ENCODE measurements at places on chromosomes 11 and 22.

- no peak for DNase-seq
Observed at GRCh38 chr11:76825726-76826396, 34.9 kb upstream of the ACER3 start.

GRCh38 chr11:84837402-84838069 lies 789.6 kb downstream of the DLG2 start:
- DNase-seq = no peak

DNA sequence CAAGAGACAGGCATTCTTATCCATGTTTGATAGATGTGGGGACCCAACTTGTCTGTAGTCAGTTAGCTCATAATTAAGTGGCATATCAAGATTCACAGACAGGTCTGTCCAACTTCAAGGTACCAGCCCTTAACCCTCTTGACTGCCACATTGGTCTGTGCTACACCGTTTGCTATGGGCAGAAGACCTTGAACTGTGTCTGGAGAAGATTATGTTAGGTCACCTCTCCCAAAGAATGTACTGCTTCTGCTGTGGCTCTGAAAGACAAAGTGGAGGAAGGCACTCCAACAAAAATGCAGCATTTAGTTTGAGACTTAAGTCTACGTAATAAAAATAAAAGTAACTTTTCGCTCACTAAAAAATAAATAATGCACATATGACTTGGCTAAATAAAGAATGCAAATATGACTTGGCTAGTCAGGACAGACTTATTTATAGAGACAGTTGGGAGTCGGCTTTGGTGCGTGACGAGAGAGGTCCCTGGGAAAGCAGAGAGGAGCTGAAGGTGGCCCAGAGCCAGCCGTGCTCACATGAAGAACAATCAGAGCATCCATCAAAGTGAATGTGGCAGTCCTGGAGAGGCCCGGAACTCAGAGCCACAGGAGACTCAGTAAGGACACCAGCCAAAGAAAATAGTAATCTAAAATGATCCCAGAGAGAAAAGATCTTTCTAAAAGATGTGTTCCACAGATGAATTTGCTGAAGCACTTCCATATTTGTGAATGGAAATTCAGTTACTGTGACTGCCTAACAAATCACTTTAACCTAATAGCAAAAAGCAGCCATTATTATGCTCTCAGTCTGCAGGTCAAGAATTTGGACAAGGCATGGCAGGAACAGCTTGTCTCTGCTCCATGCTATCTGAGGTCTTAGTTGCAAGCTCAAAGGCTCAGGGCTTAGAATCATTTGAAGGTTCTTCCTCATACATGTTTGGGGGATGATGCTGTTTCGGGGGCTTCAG lies 35.0 kb downstream of the CWC15 start:
- DNase-seq = no peak

GRCh38 chr11:8961401-8961800 lies 2.8 kb downstream of the TMEM9B start:
- DNase-seq = no peak

GRCh38 chr11:92512204-92512569 lies 287.6 kb downstream of the FAT3 start:
- DNase-seq = no peak

DNA sequence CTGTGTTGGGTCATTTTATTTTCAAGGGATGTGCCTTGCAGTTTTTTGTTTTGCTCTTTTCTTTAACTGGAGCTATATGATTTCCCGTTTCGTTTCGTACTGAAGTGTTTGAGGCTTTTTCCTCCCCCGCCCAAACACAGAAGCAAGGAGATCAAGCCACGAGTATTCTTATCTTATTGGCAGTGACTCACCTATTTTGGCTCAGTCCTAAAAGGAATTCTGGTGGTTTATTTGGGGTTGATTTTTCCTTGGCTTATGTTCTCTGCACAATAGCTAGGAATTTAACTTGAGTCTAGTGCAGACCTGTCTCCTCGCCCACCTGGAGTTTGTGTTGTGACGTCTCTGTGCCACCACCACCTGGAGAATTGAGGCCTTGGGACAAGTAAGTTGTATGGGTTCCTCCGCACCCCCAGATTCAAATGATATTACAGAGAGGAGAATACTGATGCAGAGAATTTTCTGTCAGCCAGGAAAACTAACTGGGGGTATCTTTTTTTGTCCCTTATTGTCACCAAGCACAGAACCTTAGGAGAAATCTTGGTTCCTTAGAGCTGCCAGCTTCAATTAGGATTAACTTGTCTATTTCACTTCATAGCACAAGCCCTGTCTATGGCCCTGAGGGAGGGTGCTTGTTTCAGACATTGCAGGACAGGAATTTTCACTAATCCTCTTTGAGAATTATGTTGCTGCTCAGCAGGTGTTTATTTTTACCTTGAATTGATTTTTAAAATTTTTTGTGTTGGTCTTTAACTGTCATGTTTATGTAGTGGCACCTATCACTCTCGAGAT lies 90.4 kb upstream of the BIRC3 start:
- DNase-seq = no peak

DNA sequence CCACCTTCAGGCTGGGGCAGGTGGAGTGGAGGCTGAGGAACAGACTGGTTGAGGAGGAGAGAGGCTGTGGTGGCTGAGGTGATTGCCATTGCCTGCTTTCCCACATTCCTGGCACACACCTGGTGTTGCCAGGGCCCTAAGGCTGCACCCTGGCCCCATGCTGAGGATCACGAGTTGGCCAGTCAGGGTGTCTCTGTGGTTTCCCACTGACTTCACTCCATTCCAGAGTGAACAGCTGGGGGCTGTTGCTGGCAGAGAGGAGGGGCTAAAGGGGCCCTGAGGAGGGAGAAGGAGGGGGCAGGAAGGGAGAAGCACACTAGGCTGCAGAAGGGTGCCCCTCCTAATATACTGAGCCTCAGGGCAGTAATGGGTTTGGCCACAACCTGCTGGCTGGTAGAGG lies 1.8 kb downstream of the TMEM86A start:
- no peak for DNase-seq

- no peak for DNase-seq
Observed at GRCh38 chr11:82978422-82979099, 77.0 kb downstream of the DDIAS start.

GRCh38 chr22:41597635-41597953 lies 8.0 kb upstream of the PMM1 start:
- no peak for DNase-seq

GRCh38 chr11:63802637-63803414 lies 10.4 kb upstream of the SPINDOC start:
- no peak for DNase-seq

GRCh38 chr11:128483211-128483788 lies 104.1 kb downstream of the ETS1 start:
- no peak for DNase-seq

DNA sequence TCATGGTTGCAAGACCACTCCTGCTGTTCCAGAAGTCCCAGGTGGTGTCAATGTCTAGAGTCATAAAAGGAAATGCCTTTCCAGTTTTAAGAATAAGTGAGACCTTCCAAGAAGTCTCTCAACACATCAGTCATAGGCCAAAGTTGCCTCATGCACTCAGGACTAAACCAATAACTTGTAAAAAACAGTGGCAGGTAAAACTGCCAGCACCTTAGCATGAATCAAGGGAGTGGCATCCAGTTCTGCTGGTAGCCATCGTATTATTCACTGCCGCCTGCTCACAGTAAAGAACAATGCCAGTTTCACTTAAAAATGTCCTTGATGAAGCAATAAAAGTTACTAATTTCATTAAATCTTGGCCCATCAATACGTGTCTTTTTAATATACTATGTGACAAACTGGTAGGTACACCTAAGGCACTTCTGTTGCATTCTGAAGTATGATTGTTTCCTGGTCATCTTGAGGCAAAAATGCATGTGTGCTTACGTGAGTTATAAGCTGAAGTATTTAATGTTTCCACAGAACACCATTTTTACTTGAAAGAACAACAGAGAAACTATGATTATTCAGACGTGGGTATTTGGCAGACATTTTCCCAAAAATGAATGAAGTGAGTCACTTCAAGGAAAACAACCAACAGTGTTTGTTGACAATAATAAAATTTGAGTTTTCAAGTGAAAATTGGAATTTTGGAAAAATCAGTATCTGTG lies 125.2 kb upstream of the SNX19 start:
- DNase-seq = no peak

DNA sequence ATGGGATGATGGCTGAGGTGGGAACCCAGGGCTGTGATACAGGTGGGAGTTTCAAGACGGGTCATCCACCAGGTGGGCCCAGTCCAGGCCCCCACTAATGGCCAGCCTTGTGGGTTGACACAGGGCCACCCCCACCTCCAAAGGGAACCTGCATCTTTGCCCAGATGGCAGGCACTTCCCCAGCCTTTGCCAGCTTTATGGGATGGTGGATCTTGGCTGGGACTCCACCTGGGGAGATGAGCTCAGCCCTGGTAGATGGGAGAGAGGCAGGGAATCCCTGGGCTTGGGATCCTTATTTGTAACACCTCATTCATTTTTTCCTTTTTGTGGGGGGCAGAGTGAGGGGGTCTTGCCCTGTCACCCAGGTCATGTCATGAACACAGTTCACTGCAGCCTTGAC lies 33.4 kb downstream of the CD82 start:
- no peak for DNase-seq

- DNase-seq = no peak
Observed at GRCh38 chr11:17876827-17877226, 136.0 kb downstream of the SERGEF start.

- no peak for DNase-seq
Observed at GRCh38 chr11:67588136-67588503, 4.5 kb downstream of the GSTP1 start.

DNA sequence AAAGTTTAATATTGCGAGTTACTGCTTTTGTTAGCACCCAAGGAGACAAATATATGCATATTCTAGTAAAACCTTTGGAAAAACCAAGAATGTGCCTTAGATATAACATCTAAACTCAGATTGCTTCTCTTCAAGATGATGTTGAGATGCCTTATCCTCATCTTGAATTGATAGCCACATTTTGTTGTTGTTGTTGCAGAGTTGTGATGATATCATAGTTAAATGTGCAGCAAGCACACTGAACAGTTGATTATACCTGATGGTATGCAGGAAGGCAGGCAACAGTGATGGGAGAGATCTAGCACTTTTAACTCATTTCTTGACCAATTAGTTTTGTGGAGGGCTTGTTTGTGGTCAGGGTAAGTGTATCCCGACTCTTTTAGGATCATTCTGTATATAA lies 48.0 kb downstream of the KDM2A start:
- no peak for DNase-seq
